ENCODE measurements at places on chromosomes 6 and 20.

DNA sequence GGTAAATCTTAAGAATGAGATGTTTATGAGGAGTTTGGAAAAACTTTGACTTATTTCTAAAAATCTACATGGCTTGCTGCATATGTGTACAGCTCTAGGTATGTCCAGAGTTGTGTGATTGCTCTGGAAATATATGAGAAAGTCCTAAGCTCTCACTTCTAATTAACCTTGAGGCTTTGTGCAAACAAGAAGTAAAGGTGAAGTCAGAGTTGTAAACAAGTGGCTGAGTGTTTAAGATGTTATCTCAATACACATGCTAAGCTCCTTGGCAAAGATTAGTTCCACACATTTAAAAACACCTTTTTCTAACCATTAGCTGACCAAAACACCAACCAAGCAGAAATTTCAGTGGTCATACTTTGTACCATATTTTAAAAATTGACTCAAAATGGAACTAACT, 684.2 kb downstream of the HTR1B start:
- no peak for DNase-seq

DNA sequence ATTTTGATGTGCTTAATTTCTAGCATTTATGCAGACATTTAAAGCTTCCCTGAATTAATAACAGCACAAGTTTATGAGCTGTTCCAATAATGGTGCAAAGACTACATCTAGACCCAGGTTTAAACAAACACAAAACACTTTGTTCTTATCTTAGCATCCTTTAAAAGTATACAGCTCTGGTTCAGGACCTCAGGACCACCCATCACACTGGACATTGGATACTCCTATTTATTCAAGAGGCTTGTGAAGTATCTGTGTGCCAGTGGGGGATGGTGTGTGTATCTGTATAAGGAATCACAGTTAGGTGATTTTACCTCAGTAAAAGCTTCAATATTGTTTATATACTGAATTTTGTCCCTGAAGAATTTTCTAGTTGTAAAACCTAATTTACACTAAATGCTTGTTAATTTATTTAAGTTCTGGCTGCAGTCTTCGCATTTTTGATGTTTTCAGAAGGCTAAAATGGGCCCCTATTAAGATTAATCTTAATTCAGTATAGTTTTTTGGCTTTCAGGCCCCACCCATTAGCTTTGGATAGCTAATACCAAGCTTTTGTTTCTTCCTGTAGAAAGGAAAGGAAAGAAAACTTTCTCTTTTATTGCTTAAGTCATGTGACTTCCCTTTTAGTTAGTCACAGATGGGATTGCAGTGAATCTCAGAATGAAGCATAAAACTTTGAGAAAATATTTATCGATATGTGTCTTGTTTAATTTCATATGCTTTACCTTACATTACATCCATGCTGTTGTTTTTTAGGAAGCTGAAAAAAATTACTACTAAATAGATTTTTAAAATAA, 13.1 kb downstream of the LIN28B start:
- no peak for DNase-seq

DNA sequence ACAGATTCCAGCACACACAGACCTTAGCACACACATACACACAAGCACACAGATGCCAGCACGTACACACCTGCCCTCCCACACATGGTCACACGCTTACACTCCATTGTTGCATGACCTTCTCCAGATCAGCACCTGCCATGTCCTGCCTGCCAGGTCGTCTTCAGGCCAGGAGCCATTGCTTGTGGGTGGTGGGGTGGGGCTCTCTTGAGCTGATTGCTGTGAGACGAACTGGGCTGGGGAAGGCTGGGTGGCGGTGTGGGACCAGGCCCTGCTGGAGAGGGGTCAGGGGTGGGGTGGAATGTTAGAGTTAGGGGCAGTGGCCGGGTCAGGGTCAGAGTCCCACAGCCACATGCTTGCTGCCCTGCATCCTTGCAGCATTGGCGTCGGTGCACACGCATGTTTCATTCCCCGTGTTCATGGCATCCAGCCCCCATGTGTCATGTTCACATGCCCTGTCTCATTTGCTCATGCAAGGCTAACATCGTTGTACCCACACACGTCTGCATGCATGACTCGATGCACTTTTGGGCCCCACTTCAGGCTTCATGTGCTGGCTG, 6.5 kb upstream of the NPBWR2 start:
- no peak for DNase-seq

DNA sequence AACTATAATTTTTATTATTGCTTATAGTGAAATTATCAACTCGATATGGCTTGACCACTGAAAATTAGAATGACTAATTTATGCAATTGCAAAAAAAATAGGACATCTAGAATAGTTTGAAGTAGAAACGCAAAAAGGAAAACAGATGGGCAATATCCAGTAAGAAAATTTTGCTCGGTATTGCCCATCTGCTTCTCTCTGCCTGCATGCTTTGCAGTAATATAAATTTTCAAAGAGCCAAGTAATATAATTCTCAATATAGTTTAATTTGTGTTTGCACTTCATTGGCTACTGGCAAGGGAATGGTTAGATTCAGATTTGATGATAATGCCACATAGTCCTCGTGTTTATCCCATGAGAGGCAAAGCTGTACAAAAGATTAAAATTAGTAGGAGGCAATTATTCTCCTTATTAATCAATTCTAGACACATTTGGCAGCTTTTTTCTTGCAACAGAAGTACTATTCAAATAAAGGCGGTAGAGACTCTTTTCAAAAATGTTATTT, 27.3 kb upstream of the LAMA2 start:
- DNase-seq = no peak

DNA sequence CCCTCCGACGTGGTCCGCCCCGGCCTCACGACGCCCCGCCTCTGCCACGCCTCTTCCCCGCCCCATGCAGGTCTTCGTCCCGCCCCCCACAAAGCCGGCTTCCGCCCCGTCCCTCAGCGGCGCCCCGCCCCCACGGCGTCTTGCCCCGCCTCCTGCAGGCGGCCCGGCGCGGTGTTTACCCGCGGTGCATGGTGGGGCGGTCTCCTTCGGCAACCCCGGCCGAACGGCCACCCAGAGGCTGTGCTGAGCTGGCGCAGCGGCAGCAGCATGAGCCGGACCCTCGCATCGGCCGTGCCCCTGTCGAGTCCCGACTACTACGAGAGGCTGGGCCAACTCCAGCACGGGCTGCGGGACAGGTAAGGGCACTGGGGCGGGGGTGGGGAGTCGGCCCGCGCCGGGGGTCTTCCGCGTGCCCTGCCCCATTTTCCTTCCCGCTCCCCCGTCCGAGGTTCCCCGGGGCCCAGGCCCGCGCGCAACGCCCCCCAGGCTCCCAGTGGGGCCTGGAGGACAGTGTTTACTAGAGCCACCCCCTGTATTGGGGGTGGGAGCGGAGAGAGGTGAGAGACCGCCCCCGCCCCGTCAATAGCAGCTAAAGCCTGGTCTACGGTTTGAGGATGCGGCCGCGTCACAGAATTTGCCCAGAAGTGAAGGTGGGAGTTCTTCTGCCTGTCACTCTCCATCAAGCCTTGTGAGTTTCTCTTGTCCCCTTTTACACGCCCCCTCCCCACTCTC, at the start of gene KIZ:
Gene KIZ, plus strand, starts transcription at position 234 of the 732 bp plus-strand sequence. Its CDS starts 34 bp downstream, at position 268.
- DNase-seq = peak; percentile 96

DNA sequence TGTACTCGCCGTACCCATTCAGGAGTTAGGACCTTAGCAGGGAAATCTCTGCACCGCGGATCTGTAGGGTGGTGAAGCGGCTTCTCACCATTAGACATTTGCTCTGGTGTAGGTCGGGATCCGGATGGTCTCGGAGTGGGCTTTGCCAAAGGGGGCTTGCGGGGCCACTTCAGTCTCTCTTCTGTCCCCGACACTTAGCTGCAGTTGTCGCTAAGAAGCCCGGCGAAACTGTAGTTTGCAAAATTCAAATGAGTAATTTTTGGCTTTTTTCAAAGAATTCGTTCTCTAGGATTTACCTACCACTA, 433 bp downstream of the QRSL1 start:
- no peak for DNase-seq
